ENCODE measurements at places on chromosomes 2 and 18.

- no peak for DNase-seq
Observed at GRCh38 chr2:56681659-56682396, 498.0 kb downstream of the CCDC85A start.

GRCh38 chr2:164903951-164904350 lies 51.4 kb downstream of the SLC38A11 start:
- peak; percentile 39 for DNase-seq

- no peak for DNase-seq
Observed at GRCh38 chr2:144489315-144489916, 30.5 kb downstream of the ZEB2 start.

- no peak for DNase-seq
Observed at GRCh38 chr2:98859323-98859722, 76.7 kb downstream of the CRACDL start.

DNA sequence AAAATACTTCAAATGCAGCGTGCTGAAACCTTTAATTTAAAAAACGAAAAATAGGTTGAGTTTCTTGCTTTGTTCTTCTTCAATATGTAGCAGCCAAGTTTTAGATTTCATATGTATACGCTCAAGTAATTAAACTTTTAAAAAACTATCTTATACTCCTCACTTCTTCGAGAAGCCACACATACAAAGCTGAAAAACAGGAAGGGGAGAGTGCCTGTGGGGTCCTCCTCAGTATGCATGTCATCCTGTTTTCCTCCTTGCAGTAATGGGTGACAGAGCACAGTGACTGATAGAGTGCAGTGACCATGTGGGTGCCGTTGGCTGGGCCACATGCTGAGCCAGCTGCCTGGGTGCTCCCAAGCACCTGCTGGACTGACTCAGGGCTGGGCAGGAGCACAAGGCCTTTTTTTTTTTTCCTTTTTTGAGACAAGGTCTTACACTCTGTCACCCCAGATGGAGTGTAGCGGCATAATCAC lies 33.3 kb downstream of the UXS1 start:
- no peak for DNase-seq

- no peak for DNase-seq
Observed at GRCh38 chr2:217955881-217956493, 46.8 kb downstream of the TNS1 start.

- no peak for DNase-seq
Observed at GRCh38 chr2:955829-956731, 5.4 kb downstream of the SNTG2 start.

DNA sequence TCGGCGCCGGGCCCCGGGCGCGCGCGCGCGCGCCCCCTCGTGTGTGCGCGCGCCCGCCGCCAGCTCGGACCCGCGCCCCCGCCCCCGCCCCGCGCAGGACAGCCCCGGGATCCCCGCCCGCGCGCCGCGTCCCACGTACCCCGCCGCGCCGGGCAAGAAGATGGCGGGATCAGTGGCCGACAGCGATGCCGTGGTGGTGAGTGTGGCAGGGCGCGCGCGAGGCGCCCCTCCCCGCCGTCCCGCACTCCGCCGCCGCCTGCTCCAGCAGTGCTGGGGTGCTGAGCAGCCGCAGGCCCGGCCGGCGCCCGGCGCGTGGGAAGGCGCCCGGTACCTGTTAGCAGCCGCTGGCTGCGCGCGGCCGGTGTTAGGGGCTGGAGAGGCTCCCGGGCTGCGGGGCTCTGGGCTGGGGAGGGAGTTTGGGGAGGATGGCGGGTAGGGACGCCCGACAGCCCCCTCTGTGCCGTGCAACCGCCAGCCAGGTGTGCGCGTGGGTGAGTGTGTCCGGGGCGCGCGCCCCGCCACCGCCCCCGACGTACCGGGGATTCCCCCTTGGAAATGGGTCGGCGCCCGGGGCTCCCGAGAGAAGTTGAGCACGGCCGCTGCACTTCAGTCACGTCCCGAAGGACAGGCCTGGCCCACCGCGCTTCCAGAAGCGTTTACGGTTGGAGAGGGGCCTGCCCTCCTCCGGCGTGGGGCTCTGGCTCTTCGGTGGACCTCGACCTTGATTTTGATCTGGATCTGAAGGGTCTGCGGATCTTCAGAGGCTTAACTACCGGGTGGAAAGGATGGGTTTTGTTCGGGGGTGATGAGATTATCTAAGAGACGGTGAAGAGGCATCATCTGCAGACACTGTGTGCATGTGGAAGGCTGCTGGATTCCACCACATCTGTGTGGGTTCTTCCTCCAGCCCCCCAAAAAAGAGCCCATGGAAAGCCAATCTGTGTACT lies 697 bp downstream of the LGALSL start:
- DNase-seq, result peak; percentile 56

GRCh38 chr2:46781468-46782189 lies 134.0 kb downstream of the MCFD2 start:
- no peak for DNase-seq

DNA sequence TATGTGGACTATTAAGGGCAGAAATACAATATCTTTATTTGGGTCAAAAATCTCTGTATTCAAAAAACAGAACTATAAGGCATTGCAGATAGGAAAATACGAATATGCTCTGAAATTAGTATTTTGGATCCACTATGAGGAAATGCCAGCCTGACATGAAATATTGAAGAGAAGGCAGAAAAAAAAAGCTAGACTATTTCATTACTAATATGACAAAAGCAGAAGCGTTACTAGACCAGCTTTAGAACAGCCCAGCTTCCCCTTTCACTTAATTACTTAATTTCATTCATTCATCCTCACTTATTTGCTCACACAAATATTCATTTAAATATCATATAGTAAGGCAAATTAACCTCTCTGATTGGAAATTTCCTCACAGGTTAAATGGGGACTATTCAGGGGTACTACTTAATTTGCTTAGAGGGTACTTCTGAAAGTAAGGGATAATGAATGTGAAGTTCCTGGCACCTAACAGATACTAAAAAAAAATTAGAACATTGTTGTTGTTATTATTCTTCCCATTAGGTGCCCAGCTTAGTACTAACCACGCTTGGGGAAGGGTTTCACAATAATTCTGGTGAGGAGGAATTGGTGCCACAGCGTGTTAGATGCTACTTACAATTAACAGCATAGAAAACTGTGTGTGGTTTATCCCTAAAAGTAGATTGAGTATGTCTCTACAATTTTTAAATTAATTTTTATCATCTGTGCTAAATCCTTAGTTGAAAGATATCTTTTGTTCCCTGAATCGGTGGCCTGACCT lies 71.1 kb upstream of the CTLA4 start:
- no peak for DNase-seq

DNA sequence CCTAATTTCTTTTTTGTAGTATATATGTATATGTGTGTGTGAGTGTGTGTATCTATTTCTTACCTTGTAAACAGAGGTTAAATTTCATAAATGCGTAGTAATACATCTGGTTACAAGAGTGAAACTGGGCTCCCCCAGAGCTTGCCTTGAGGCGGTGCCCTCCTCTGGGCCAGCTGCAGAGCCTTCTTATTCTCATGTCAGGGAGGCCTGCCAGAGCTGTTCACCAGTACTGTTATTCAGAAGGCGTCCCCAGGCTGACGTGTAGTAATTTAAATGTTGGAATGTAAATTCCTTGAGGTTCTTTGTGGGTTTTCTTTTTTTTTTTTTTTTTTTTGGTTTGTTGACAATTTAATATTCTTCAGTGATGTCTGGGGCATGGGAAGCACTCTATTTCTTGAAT lies 11.2 kb downstream of the COPS8 start:
- peak; percentile 39 for DNase-seq

GRCh38 chr2:40511661-40512213 lies 59.8 kb upstream of the SLC8A1 start:
- DNase-seq, result peak; percentile 2

DNA sequence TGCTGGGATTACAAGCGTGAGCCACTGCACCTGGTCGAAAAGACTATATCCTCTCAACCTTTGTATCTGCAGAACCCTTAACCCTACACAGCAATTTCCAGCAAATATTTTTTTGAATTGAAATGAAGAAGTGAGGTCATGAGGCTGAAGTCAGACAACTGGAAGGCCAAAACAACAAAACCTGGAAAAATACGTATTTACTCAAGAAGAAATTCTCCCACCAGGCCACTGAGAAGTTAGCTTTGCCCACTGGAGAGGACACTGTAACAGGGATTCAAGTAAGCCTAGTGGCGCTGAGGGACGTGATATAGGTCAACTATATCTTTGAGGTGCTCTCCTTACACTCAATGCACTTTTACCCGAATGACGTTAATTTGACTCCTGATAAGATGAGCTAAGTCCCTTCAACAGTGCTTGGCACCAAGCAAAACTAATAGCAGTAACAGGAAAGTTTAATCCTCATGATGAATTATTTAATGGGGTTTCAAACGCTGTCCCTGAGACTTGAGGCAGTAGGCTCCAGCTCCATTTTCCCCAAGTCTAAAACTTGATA lies 1.9 kb downstream of the HDLBP start:
- DNase-seq, result no peak

DNA sequence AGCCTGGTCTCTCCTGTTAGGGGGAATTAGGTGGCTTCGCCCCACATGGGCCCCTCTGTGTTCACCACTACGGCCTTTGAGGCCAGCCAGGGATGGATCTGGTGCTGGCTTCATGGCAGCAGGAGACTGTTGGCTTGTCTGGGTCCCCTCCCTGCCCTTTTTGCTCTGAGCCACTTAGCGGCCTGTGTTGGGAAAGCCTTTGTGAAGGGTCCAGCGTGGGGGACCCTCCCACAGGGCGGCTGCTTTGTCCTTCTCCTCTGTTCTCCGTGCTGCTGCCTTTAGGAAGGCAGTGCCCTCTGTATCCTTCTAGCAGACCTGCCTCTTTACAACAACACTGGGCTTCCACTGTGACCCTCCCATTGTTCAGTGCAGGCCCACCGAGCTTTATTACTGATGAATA lies 118.4 kb downstream of the TSN start:
- no peak for DNase-seq

GRCh38 chr2:8515864-8516533 lies 165.9 kb upstream of the ID2 start:
- no peak for DNase-seq

GRCh38 chr2:157056200-157056676 lies 201.3 kb upstream of the GALNT5 start:
- DNase-seq, result peak; percentile 14

DNA sequence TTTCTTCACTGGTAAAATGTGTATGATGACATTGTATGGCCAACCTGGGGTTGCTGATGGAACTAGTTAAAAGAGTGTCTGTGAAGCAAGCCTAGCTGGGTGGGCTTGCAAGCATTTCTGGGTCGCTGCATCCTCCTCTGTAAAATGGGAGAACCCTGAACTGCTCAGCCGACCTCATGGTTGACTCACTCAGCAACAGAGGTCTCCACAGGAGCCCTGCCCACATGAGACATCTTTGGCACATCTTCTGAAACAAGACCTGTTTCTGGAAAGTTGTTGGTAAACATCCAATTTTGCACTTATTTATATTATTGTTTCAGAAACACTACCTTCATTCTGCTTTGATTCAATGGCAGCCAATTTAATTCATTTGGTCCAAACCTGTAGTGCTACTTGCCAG lies 52.6 kb downstream of the BCL11A start:
- no peak for DNase-seq

- no peak for DNase-seq
Observed at GRCh38 chr2:187614756-187615155, 60.5 kb upstream of the TFPI start.

GRCh38 chr2:98568161-98568956 lies 40.0 kb downstream of the COA5 start:
- no peak for DNase-seq

DNA sequence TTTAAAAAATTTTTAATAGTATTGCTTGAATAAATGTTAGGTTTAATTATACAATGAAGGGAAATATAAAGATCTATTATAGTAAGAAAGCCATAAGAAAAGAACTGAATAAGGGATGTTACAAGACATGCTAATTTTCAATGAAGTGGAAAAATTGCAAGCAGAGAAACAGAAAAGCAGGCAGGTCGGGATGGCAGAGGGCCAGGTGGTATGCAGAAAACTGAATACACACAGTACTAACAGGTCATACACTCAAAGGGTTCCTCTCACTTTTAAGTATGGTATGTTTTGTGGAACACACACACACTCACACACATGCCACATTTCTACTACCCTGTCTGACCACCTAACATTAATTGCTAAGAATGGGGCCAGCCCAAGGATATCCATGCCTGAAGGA lies 76.7 kb upstream of the DTNA start:
- no peak for DNase-seq

DNA sequence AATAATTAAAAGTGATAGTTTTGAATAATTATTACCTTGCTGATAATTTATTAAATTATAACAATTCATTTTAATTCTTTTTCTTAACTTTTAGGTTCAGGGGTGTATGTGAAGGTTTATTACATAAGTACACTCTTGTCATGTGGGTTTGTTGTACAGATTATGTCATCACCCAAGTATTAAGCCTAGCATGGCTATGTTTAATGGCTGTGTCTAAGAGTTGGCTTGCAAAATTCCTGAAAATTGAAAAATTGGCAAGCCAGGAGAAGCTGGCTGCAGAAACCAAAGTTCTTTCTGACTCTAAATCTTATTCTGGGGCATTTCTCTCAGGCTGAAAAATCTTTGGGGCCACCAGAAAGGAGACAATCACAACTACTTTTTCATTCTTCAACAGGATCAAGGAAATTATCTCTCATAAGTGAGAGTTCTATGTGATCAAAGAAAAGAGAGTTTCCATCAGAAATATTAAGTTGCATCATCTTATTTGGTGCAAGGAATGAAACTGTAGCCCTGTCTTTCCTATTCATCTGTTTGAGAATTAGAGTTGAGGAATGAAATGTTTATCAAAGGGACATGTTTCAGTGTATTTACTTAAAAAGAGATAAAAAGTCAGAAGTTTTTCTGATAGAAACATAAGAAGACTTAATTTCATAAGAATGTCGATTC lies 412.1 kb upstream of the CDH2 start:
- no peak for DNase-seq

GRCh38 chr2:45643543-45644542 lies 7.6 kb upstream of the PRKCE start:
- peak; percentile 84 for DNase-seq

DNA sequence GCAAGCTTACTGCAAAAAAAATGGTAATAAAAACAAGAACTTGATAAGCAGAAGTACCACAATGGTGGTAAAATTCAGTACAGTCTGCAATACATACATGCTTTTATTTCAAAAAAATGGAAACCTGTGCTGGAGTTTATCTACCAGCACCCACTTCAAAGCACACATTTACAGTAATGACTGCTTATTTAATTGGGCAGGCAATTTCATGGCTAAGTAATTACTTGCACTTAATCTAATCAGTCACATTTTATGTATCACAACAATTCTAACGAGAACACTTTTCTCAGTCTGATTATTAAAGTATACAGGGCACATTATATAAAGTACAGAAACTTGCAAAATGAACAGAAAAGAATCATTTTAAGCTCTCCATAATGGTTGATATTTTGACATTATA lies 5.2 kb downstream of the APCDD1 start:
- DNase-seq, result no peak

DNA sequence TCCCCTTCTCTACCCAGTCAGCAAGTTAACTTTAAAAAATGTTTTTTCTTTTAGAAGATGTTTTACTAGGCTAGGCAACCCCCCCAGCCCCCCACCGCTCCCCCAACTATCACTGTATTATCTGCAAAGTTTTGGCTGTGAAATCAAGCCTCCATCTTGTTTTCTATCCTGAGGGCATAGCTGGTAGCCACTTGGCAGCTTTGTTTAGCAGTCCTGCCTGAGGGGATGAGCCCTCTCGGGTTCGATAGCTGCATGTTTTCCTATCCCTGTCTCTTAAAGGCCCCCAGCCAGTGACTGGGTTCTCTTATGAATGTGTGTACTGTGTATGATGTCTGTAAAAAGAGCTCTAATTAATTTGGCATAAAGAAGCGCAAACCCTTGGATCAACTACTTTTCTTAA lies 43.4 kb downstream of the MRO start:
- no peak for DNase-seq

GRCh38 chr2:197107291-197108269 lies 181.1 kb upstream of the PGAP1 start:
- no peak for DNase-seq

- DNase-seq, result peak; percentile 68
Observed at GRCh38 chr2:1856922-1857321, 112.6 kb upstream of the PXDN start.

Data from Daoy (cell line).